K562 (cell line): ENCODE measurements at places on chromosomes 2 and 18.

GRCh38 chr2:206983161-206983859, 44.0 kb downstream of the CPO start:
- DNase-seq = no peak

- no peak for DNase-seq
Measured at GRCh38 chr2:148027822-148028221, 6.9 kb downstream of the MBD5 start.

GRCh38 chr2:241325257-241325656, 9.5 kb downstream of the SEPTIN2 start:
- no peak for DNase-seq

DNA sequence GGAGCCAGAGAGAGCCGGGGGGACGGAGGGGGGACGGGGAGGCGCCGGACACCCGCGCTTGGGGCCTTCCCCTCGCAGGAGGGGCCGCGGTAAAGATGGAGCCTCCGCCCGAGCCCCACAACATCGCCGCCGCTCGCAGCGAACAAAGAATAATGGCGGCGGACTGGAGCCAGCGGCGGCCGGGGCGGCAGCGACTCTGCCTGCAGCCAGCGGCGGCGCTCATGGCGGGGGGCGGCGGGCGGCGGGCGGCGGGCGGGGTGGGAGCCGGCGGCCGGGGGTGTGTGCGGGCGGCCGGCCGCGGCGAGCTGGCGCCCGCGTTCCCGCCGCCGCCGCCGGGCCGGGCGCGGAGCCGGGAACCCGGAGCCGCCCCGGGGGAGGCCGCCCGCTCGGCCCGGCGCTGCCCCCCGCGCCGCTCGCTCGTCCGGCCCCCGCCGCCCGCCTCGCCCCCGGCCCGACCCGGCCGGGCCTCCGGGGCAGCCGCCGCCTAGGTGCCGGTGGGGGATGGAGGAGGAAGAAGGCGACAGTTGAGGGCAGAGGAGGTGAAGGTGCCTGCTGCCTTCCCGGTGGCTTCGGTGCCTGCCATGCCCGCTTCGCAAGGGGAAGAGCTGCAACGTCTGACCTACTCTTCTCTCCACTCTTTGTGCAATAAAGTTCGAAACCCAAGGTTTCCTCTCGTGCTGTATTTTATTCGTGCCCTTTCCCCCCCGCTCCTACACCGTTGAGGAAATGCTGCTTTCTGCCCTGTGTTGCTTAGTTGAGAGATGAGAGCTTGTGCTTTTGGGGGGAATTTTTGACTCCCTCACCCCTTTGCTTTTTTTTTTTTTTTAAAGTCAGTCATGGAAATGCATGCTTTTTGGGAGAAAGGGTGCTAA, 634 bp downstream of the CREB1 start:
- DNase-seq = peak; percentile 42

- DNase-seq = no peak
Measured at GRCh38 chr18:44731530-44732237, 51.0 kb downstream of the SETBP1 start.

- DNase-seq = no peak
Measured at GRCh38 chr2:224309176-224309575, 92.7 kb downstream of the FAM124B start.

- peak; percentile 48 for DNase-seq
Measured at GRCh38 chr2:239275847-239276831, 124.7 kb downstream of the HDAC4 start.

- no peak for DNase-seq
Measured at GRCh38 chr2:144593803-144594202, 73.9 kb upstream of the ZEB2 start.

DNA sequence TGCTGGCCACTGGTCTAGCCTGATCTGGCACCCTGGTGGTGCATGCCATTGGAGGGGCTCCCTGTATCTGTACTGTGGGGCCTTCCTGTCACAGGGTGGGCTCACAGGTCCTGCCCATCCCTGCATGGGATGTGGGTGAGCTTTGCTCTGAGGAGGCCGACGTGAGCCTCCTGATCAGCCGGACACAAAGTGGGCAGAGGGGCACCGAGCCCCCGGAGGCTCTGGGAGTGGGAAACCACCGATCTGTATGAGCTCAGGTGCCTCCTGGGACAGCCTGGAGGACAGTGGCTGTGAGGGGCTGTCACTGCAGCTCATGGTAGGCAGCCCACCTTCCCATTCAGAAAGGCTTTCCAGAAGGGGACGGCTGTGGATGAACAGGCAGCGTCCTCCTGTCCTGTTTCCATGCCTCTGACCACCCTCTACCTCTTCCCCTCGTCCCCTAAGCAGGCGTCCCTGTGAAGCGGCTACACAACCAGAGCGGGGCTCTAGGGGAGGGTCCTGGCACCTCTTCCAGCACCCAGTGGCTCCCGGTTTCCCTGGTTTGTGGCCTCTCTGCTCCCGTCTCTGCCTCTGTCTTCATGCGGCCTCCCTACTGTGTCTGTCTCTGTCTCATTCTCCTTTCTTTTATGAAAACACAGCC, 112.5 kb upstream of the OTOS start:
- DNase-seq = no peak

DNA sequence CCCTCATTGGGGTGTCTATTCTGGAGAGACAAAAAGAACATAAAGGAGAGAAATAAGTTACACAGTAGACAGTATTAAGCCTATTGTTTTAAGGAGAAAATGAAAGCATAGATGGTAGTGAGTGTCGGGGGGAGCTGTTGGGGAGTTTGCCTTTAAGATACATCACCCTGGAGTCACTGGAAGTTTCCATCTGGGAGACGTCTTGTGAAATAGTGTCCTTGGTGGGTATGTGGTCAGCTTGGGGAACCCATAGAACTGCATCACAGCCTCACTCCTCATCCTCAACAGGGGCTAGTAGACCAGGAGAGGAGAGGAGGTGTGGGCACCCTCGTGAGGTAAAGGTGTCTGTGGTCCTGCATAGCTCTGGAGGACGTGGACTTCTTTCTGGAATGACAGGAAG, 60.6 kb downstream of the RNF144A start:
- DNase-seq = no peak

DNA sequence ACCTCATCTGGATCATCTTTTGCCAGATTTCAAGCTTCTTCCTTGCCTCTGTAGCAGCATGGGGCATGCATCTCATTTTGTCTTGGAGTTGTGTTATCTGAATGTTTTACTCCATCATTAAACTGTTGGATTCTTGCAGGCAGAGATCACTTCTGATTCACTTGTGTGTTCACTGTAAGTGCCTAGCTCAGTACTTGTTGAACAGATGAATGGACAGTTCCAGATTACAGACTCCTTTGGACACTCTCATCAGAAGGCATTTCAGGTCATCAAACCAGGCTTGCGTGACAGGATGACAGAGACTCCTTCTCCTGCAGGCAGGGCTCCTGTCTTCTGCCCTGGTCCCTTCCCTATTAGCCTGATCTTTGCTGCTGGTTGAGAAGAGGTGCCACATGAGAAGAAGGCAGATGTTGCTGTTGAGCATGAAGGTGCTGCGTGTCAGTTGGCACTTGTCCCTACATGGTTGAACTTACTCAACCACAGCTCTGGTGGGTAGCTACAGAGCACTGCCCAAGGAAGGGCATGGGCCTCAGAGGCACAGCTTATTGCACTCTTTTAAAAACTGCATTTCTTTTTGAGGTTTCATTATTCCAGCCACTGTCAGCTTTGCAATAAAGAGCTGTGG, 58.9 kb downstream of the INPP4A start:
- no peak for DNase-seq

- peak; percentile 83 for DNase-seq
Measured at GRCh38 chr18:57819671-57820460, 16.8 kb upstream of the ATP8B1 start.

DNA sequence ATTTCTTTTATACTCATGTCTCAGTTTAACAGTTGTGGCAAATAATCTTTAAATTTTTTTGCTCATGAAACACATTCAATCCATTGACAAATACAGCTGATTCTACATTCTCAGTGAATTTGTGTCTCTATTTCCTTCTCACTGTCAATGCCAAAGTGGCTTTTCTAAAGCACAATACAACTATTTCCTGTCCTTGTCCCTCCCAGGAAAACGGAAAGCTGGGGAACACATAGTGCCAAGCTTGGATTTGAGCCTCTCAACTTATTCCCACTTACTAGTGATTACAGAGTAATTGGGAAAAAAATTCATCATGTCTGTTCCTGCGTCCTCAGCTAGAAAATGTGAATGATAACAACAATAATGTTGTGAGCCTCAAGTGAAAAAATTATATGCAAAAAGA, 899.7 kb upstream of the CDH2 start:
- no peak for DNase-seq

DNA sequence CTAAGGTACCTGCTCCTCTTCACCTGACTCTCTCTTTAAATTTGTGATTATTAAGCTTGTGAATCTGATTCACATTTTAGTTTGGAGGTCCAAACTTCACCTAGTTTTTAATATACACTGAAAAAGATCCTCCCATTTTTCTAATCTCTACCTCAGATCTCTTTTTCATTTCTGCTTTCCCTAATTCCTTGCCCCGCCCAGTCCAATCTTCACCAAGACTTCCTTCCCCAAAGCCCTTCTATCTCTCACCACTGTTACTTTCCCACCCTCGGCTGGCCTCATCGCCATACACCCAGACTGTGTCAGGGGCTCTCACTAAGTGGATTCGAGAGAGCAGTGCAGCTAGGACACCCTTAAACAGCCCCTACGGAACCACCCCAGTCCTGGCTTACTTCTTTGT, 40.0 kb downstream of the LBH start:
- DNase-seq = no peak

GRCh38 chr2:213010106-213010779, 141.2 kb downstream of the IKZF2 start:
- no peak for DNase-seq

- no peak for DNase-seq
Measured at GRCh38 chr2:158973116-158973956, 4.9 kb downstream of the TANC1 start.

- no peak for DNase-seq
Measured at GRCh38 chr2:166229678-166230023, 101.8 kb upstream of the SCN1A start.

- DNase-seq = no peak
Measured at GRCh38 chr2:233119806-233120205, 59.7 kb downstream of the INPP5D start.

DNA sequence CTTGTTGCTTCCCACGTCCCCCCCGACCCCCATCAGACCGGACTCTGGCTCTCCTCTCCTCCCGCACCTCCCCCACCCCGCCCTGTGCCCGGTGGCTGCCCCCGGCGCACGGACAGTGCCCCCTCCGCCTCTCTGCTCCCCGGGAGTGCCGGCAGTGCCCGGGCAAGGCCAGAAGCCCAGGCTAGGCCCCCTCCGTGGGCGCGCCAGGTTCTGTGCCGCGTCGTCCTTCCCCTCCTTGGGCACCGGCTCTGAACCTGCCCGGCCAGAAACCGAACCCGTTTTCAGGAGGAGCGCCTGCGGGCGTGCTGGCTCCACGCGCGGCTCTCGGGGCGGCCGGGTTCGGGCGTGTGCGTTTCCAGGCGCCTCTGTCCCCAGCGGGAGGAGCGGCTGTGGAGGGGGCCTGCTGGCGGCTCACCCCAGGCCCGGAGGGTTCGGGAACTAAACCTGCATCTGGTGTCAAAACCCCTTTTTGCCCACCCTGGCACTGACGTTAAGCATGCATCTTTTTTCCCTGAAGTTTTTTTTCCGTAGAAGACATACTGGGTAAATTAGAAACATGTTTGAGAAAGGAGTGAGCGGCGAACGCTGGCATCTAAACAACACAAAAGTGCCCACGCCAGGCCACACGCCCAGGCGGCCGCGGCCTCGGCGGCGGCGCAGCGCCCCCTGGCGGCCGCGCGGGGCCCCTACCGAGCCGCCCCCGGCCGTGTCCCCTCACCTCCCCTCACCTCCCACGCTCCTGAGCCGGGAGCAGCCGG, 123.9 kb upstream of the SLC1A4 start:
- DNase-seq = peak; percentile 88

DNA sequence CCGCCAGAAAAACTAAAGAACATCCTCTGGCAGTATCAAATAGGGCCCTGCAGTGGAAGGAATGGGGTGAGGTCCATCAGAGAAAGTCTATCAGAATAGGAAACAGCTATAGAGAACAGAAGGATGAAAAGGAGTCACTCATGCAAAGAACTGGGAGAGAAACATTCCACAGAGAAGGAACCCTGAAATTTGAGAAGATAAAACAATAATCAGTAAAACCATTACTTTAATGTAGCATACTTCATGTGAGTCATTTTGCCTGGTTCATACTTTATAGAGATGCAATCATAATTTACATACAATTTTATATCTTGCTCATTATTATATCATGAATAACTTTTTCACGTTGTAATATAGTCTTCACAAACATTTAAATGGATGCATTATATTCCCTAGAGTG, 402.2 kb downstream of the NCKAP5 start:
- DNase-seq = no peak

- DNase-seq = peak; percentile 2
Measured at GRCh38 chr2:221465776-221466175, 106.3 kb downstream of the EPHA4 start.
